Activated CD4-positive, alpha-beta T cell treated with anti-CD3 and anti-CD28 coated beads for 48 hours (primary cell): ENCODE measurements at places on chromosomes 7 and 10.

GRCh38 chr7:86867163-86867762 lies 192.2 kb downstream of the ELAPOR2 start:
- DNase-seq = no peak

GRCh38 chr7:830069-830468 lies 2.2 kb upstream of the SUN1 start:
- DNase-seq = no peak

DNA sequence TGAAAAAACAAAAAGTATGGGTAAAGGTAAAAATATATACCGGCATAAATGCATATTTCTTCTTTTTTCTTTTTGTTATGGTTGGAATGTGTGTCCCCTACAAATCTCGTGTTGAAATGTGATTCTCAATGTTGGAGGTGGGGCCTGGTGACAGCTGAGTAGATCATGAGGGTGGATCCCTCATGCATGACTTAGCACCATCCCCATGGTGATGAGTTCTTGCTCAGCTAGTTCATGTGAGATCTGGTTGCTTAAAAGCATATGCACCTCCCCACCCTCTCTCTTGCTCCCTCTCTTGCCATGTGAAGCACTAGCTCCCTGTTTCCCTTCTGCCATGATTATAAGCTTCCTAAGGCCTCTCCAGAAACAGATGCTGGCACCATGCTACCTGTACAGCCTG lies 93.3 kb downstream of the HYCC1 start:
- DNase-seq = no peak

DNA sequence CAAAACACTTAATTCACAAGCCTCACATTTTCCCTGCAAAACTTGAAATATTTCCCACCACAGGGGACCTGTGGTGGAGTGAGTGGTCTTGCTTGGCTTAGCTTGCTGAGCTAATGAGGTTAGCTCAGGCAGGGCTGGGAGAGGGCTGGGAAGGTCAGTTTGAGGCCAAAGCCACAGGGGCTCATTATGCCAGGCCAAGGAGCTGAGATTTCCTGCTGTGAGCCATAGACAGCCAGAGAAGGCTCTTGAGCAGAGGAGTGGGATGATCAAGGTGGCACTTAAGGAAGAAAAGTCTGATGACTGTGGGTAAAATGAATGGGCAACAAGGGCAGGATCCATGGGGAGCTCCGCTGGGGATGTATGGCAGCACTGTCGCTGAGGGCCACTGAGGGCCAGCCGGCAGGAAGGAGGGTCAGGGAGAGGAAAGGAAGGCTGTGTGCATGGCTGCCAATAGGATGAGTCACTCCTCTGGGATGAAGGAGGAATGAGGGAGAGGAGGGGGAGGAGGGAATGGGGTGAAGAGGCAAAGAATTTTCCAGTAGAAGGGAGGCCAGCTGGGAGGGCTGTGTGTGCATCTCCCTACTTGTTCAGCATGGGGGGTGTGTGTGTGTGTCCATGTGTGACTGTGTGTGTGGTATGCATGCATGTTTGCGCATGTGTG lies 18.7 kb upstream of the ZNF488 start:
- no peak for DNase-seq
